ENCODE measurements at places on chromosomes 1 and 21.

- DNase-seq: peak; percentile 81
Observed at GRCh38 chr1:223716302-223716862, 4.0 kb downstream of the CAPN2 start.

GRCh38 chr1:6591222-6591621 lies 11.4 kb downstream of the ZBTB48 start:
- DNase-seq: peak; percentile 48

DNA sequence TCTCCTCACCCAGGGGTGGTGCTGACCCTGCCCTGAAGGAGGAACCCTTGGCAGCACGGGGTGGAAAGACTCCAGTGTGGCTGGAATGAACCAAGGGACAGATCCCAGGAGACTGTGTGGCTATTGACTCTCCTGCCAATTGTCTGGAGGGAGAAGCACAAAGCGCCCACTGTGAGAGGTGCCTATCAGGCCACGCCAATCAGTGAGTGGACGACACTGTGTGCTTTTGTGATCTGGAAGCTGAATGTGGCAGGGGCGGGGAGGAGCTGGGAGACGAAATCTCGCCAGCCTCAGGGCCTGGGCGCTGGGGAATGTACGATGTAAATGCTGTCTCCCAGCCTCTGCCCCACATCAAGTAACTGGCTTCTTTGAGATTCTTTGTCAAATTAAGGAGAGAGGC lies 167.1 kb downstream of the ZBTB18 start:
- DNase-seq: no peak

GRCh38 chr1:229642376-229642775 lies 16.3 kb downstream of the URB2 start:
- DNase-seq: no peak

- no peak for DNase-seq
Observed at GRCh38 chr1:30750731-30751291, 6.8 kb downstream of the LAPTM5 start.

- no peak for DNase-seq
Observed at GRCh38 chr21:30988706-30989105, 49.6 kb downstream of the KRTAP19-8 start.

DNA sequence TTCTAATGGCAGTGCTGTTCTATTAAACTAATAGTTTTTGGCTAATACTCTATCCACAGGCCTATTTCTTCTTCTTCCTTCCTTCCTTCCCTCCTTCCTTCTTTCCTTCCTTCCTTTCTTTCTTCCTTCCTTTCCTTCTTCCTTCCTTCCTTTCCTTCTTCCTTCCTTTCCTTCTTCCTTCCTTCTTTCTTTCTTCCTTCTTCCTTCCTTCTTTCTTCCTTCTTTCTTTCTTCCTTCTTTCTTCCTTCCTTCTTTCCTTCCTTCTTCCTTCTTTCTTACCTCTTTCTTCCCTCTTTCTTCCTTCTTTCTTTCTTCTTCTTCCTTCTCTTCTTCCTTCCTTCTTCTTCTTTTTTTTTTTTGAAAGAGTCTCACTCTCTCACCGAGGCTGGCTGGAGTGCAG lies 31.7 kb downstream of the CCDC190 start:
- no peak for DNase-seq

DNA sequence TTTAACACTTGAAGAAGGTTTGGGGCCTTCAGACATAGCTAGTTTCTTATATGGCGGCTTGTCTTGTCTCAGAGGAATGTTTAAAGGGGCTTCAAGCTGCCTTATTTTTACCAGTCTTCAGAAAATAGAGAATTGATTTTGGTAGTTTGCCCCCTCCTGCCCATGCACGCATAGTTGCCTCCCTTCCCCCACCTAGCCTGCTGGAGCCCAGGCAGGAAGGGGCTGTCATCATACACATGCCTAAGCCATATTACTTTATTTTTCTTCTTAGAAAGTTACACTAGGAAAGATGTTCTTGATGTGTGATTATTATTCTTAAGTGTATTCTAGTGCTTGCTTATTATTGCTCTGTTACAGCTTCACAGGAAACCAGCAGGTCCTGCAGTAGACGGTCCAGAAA lies 18.3 kb downstream of the PBX1 start:
- DNase-seq: no peak

GRCh38 chr1:117585086-117585485 lies 20.8 kb upstream of the TENT5C start:
- DNase-seq: no peak

- DNase-seq: peak; percentile 92
Observed at GRCh38 chr1:198880818-198881597, 242.2 kb downstream of the PTPRC start.

GRCh38 chr1:15139654-15140350 lies 13.7 kb upstream of the TMEM51 start:
- DNase-seq: no peak

GRCh38 chr1:69858534-69858933 lies 290.8 kb downstream of the LRRC7 start:
- DNase-seq: no peak

DNA sequence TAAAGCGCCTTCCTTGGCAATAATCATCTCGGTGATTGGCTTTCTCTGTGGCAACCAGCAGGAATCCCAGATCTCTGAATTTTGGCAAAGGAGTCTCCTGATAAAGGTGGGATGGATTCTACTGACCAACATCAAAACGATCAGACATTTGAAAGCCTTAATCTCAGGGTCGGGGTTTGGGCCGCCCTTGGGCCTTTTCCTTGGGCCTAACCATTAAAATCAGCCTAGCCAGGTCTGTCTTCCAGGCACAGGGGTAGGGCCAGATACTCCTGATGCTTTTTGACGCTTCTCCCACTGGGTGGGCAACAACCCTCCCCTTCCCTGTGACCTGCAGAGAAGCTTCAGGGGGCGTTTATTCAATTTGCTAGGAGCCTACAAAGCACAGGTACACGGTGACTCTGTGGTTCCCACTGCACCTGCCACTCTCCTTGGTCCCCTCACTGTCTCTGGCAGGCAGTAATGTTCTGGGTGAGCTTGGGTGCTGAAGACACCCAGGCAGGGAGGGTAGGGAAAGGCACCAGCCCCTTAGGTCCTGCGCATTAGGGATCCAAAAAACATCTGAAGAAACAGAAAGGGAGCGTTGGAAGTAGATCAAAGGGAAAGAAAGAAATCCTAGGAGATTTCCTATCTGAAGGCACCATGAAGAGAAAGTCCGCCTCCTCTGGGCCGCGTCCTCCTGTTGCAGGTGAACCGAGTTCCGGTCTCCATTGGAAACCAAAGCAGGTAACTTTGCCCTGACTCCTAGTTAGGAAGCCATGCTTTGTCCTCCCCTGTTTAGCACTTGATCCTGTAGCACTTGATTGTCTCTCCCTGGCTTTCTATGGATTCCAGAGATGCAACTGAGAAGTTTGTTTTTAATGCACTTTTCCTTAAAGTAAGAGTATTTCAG lies 12.3 kb downstream of the RNU1-2 start:
- DNase-seq: no peak

DNA sequence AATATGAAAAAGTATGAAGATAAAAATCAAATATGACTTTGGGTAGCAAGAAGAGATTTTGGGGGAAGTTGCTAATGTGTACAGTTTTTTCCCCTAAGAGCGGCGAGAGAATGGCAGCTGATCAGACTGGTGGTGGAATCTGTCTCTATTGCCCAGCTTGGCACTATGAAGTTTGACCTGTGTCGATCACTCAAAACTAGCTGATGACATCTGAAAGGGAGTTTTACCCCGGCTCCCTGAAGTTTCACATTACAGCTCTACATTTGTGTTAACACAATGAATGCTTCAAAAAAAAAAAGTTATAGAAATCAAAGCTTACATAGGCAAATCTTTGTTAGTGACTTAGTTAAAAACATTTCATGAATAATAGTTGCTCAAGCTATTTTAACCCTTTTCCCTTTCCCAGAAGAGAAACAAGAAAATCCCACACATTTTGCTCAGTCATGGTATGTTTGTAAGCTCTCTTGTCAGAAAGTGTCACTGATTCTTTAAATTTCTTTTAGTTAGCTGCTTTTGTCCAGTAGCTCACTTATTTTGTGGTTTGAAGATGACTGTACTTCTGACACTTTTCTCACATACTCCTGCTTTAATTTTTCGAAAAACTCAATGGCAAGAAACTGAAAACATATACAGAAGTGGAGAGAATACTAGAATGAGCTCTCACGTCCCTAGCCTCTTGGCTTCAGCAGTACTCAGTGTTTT lies 41.3 kb downstream of the DYRK1A start:
- DNase-seq: peak; percentile 69

DNA sequence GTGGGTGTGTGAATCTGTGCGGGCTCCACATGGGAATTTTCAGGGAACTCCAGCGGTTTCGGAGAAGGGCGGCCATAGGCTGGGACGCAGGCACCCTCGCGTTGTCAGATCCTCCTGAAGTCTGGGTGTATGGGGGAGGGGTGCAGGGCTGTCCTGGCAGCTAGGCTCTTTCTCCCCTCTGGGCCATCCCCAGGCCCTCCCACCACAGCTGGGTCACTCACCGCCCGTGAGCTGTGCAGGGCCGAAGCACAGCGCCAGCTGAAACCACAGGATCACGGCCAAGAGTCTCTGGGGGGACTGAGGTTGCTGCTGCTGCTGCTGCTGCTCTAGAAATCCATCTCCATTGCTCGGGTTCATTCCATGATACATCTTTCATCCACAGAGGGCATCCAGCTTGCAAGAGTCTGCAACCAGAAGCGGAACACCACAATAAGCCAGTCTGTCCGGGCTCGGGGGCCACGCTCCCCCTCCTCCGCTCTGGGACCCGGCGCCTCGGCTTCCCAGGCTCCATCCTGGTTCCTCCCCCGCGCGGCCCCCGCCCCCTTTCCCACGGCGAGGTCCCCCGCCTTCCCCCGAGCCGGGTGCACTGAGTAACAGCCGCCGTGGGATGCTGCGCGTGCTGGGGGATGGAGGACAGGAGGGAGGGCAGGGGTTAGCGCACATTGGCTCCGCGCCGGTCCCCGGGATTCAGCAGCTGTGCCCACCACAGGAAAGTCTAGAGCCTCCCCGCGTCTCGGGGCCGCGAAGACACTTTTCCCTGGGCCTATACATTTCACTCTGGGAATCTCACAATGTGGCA lies 720 bp downstream of the SUSD4 start:
- no peak for DNase-seq

GRCh38 chr1:183898001-183898396 lies 93.1 kb downstream of the RGL1 start:
- no peak for DNase-seq

DNA sequence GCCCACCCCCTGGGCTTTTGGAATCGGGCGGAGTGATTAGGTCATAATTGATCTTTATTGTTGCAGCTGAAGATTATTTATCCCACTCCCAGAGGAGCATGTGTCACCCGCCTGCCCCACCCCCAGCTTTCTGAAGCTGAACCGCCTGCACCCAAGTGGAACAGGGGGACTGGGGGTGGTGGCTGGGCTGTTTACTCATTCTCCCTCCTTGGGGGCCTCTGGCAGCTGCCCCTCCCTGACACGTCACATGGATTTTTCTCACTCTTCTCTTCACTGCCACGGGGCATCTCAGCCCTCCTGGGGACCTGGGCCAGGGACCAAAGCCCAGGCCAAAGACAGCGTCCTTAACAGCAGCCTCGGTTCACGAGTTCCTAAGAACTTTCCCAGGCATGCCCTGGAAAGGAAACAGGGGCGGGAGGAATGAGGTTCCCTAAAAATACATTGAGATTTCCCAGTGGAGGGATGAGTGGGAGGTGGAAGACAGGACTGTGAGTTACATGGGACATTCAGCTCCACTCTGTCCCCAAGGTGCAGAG lies 31.6 kb upstream of the SOX13 start:
- DNase-seq: no peak

DNA sequence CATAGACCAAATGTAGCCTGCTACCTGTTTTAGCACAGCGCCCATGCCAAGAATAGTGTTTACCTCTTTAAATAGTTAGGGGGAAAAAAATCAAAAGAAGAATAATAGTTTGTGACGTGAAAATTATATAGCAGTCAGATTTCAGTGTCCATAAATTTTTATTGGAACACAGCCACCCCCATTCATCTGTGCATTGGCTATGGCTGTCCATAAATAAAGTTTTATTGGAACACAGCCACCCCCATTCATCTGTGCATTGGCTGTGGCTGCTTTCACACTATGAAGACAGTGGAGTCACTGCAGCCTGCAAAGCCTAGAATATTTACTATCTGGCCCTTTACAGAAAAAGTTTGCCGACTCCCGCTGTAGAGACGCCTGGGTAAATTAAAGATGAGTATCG lies 20.9 kb downstream of the EPHX1 start:
- no peak for DNase-seq

GRCh38 chr1:53298045-53298637 lies 29.7 kb downstream of the LRP8 start:
- DNase-seq: no peak

All from inflammatory macrophage treated with lipopolysaccharide for 4 hours (primary cell).